ENCODE measurements at places on chromosomes 11 and 22.

- DNase-seq, result peak; percentile 89
Observed at GRCh38 chr11:27217948-27218420, 145.0 kb downstream of the CCDC34 start.

DNA sequence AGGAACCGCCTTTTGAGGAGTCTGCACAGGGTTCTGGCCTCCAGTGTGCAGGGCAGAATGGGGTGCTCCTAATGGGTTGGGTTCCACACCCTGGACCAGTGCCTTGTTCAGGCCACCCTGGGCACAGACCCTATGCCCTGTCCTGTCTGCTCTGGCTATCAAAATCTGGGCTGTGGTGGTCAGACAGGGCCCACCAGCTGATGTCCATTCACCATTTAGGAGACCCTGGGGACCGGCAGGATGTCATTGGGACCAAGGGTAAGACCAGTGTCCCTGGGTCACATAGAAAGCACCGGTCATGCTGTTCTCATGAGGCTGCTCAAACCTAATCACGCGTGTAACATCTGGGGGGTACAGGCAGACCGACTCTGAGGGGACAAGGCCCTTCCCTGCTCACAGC lies 37.3 kb downstream of the PARVG start:
- no peak for DNase-seq

DNA sequence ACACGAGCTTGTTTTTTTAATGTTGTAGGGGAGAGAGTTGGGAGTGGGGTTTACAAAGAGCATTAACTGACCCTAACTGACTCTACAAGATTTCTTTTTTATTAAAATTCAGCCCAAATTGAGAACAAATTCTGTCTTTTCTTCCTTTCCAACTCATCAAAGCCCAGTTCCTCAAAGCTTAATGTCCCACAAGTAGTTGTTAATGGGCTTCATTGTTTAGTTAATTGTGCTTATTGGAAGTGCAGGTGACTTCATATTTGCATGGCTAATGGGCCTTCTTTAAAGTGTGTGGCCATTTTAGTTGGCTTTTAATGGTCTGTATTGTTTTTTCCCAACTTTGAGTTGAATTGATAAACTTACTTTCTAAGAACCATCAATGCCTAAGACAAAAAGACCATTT lies 39.8 kb downstream of the MPPED2 start:
- DNase-seq, result no peak

DNA sequence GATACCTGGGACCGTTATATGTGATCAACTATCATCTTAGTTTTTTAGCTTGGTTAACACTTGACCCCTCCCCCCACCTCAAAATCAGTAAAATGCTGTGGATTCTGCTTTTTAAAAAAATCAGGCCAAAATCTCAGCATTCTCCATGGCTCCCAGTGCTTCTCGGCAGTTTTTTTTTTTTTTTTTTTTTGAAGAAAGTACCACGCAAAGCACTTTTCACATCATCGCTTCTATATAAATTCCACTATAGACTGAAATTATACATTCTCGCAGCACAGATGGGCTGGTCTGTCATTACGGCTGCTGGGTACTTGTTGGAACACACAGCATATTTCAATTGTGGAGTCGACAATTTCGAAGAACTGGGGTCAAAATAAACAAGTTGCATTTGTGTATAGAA lies 67.7 kb upstream of the PPARA start:
- no peak for DNase-seq

DNA sequence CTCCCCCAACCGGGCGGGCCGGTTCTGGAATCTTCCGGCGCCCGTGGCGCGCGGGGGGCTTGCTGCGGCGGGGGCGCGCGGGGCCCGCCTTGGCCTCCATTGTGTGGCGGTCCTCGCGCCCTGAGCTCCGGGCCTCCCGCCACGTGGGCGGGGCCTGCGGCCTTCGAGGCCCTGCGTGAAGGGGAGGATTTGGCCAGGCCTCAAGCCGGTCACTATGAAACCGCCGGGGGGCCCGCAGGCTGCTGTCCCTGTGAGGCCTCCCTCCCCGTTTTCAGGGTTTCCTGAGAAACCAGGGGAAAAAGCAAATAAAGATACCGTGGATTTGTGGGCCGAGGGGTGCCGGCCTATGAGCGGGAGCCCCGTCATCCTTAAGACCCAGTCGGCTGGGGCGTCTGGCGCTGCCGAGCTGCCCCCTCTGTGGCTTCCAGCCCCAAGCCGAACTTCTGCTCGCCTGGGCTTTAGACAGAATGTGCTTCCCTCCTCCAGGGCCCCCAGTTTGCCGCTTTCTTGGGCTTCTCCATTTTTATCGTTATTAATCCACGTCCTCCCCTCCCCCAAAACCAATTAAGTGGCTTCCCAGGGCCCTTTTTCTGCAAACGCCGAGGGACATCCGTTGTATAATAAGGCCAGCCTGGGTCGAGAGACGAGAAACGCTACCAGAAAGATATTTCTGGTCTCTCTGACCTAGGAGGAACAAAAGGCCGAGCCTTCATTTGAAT lies 602 bp downstream of the EWSR1 start:
- DNase-seq, result peak; percentile 59

GRCh38 chr11:31408201-31408600 lies 38.5 kb downstream of the DNAJC24 start:
- no peak for DNase-seq

DNA sequence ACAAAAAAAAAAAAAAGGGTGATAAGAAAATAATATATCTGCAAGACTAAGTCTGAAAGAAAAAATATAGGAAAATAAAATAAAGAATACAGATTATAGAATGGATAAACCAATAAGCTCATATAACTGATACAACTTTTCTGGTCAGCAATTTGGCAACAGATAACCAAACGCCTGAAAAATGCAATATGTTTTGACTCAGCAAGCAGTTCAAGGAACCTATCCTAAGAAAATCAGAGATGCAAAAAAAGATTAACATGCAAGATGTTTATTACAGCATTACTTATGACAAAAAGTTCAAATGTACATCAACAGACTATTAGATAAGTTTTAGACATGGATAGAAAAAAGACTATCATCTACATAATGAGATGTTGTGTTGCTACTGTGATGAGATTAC lies 27.1 kb upstream of the GAB2 start:
- DNase-seq, result no peak

GRCh38 chr11:130778026-130778425 lies 138.3 kb downstream of the SNX19 start:
- DNase-seq, result no peak

- DNase-seq, result peak; percentile 57
Observed at GRCh38 chr11:2991452-2992233, 486 bp downstream of the NAP1L4 start.

DNA sequence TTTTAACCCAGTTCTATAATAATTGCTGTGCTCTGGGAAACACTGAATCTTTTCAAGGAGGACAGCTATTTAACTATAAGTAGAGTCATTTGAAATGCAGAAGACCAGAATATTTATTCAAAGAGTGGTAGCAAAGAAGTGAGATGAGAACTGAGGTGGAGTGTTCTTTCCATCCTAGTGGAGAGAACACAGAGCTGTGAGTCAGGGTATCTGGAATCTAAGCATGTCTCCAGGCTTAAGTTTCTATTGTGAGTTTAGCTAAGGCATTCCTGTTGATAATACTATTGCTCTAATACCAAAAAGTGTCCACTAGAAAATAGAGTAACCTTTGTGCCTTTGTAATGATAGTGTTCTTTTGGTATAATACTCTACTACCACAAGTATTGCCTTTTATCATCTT lies 32.4 kb downstream of the JAM3 start:
- DNase-seq, result no peak

GRCh38 chr11:46009647-46010046 lies 87.2 kb downstream of the LARGE2 start:
- no peak for DNase-seq

GRCh38 chr11:8531312-8531711 lies 62.7 kb downstream of the STK33 start:
- no peak for DNase-seq

DNA sequence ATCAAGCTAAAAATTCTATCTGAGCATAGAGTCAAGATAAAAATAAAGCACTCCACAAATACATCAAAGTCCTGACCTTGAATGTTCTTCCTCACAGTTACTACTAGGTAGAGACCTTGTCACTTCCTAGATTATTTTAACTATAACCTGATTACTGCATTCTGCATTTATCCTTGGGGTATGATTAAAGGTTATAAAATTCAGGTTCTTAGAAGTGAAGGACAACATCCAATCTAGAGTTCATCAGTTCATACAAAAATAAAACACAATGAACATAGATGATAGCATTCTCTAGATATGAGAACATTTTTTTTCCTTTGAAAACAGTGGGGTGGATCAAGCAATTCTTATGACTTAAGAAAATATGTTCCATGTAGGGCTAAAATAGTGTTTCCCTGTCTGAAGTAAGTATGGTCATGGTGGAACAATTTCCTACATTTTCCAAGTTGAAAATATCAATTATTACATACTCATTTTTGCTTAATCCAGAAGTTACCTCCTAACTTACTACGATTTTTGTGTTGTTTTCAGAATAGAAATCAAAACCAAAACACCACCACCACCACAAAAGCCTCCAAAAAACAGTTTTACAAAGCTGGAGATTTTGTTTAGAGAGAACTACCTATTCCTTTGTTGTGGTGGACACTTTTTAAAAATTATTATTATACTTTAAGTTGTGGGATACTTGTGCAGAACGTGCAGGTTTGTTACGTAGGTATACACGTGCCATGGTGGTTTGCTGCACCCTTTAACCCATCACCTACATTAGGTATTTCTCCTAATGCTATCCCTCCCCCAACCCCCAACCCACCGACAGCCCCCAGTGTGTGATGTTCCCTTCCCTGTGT lies 112.0 kb upstream of the DDI1 start:
- DNase-seq, result peak; percentile 14

DNA sequence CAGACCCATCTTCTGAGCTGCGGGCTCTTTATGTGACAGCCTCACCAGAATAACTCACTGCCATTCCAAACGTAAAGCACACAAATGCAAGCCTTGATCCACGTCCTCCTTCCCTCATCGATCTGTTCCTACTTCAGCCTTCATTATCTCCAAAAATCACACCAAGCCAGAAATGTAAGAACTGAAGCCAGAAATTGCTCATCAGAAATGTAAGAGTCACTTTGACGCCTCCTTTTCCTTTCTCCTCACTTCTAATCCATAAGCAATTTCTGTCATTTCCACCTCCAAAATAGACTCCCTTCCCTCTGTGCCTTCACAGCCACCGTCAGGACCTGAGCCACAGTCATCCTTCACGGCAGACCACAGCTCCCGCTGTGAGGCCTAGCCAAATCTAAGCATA lies 387.3 kb upstream of the B3GAT1 start:
- no peak for DNase-seq

DNA sequence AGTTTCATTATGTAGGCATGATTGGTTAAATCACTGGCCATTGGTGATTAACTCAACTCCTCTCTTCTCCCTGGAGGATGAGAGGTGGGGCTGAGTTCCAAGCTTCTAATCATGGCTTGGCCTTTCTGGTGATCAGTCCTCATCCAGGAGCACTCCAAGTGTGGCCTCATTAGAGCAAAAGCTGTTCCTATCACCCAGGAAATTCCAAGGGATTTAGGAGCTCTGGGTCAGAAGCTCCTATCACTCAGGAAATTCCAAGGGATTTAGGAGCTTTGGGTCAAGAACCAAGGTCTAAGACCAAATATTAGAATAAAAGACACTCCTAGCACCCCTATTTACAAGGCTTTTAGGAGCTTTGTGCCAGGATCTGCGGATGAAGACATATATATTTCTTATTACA lies 168.0 kb upstream of the BDNF start:
- DNase-seq, result peak; percentile 57

DNA sequence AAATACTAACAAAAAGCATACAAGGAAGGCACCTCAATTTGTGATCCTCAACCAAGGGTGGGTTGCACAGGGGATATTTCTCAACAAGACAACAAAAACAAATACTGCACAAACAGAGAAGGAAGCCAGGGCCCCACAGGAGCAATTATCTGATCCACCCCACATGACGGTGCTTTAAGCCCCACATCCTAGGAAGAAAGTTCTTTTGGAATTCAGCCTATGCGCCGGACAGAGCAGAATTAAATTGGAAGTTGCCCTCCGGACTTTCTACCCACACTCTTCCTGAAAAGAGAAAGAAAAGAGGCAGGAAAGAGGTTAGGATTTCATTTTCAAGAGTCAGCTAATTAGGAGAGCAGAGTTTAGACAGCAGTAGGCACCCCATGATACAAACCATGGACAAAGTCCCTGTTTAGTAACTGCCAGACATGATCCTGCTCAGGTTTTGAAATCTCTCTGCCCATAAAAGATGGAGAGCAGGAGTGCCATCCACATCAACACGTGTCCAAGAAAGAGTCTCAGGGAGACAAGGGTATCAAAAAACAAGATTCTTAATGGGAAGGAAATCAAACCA lies 40.6 kb downstream of the OSBP start:
- no peak for DNase-seq

GRCh38 chr11:85947431-85948272 lies 92.5 kb downstream of the CCDC83 start:
- peak; percentile 67 for DNase-seq

DNA sequence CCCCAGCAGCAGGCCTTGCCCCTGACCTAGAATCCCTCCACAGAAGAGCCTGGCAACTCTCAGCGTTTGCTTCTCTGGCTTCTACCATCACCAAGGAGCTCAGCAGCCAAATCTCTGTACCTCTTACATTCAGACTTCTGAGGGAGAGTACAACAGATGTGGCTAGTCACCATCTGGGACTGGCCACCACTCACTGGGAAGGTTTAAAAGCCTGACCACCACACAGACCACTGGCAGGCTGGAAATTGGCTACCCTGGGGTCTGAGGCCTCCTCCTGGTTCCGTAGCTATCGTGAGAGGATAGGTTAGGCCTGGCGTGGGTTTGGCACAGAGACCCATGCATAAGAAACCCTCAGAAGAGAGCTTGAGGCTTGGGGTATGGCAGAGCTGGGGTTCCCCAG lies 478.5 kb upstream of the CADM1 start:
- no peak for DNase-seq

- DNase-seq, result peak; percentile 91
Observed at GRCh38 chr11:44564670-44565210, 723 bp upstream of the CD82 start.

GRCh38 chr11:19957294-19957943 lies 202.9 kb downstream of the DBX1 start:
- DNase-seq, result no peak

- DNase-seq, result no peak
Observed at GRCh38 chr11:85809191-85809590, 1.8 kb downstream of the SYTL2 start.

GRCh38 chr22:47177334-47177815 lies 414.9 kb downstream of the TBC1D22A start:
- no peak for DNase-seq

All from NCI-H226 (cell line).